ENCODE measurements at places on chromosomes 7 and 10. TPM values are rescaled to one million over a fixed set of nuclear protein-coding genes. Genes with fewer than 3 reads are reported as not detected.

DNA sequence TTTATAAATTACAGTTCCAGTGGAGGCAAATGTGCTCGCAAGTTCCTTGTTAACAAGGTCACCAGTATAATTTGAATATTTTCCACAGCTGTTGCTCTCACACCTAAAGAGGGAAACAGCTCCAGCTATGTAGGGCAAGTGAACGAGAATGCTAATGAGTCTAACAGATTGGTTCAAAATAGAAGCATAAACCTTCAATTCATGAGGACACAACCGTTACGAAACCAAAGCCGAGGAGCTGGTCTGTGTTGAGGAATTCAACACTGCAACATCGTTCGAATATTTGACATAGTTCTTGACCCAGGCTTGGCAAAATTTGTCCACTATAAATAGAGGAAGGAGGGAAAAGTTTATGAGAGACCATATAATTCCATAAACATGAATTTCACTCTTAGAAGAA, 161.3 kb downstream of the KLF6 start:
- DNase-seq: no peak

The INA gene
- total RNA-seq: 1.1 TPM

- no peak for DNase-seq
Measured at GRCh38 chr7:135151132-135151531, 3.3 kb downstream of the TMEM140 start.

DNA sequence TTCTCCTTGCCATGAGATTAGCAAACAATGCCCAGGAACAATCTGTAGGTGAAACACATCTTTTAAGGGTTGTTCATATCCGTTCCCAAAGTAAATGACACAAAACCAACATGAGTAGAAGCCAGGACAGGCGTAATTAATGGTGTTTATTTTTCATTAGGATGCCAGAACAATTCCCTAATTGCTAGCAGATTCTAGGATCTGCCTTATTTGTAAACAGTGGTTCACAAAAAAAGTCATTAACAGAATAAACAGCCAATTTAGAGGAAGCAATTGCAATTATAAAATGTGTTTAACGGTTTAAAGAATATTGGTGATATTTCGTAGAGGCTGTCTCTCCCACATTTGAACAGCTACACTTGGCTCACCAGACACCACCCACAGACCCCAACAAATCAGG, 250.6 kb upstream of the GPR26 start:
- DNase-seq: no peak

GRCh38 chr7:100613412-100614175, 1.3 kb downstream of the MOSPD3 start:
- DNase-seq: no peak

The MKX gene
- not detected for total RNA-seq

The TBXAS1 gene
- 15.8 TPM for total RNA-seq

The ASB10 gene
- not detected for total RNA-seq

DNA sequence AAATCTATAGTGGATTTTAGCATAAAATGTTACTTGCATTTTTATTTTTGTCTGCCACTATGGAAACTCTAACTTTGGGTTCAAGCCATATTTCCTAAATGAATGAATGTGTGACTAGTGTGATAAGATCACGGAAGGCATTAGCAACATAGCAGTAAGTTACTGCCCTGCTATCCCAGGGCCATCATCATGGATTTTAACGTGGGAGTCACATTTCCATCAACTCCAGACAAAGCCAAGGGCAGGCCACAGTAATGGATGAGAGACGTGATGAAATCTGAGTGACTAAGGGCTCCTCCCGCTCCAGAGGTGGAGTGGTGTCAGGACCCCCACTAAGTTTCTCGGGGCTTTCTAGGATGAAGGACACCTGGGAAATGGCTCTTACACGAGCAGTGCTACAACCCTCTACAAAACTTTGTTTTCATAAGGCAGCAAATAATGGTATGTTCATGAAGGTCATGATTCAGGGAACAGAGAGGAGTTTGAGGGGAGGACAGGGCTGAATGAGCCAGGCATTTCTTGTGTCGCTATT, 34.3 kb downstream of the C10orf120 start:
- DNase-seq: no peak

Data from transverse colon (tissue), 4 donors.